ENCODE measurements at places on chromosomes 1 and 21. TPM values are rescaled to one million over a fixed set of nuclear protein-coding genes. Genes with fewer than 3 reads are reported as not detected.

NR5A2 gene
- total RNA-seq: not detected

AGPAT3 gene
- total RNA-seq: 66.5 TPM

FOXD3 gene
- total RNA-seq: not detected

PLA2G5 gene
- not detected for total RNA-seq
